ENCODE measurements at places on chromosomes 5 and 9.

- DNase-seq: no peak
Observed at GRCh38 chr9:108861464-108861863, 602 bp upstream of the ACTL7A start.

- DNase-seq: no peak
Observed at GRCh38 chr5:149125386-149125891, 15.9 kb upstream of the ABLIM3 start.

DNA sequence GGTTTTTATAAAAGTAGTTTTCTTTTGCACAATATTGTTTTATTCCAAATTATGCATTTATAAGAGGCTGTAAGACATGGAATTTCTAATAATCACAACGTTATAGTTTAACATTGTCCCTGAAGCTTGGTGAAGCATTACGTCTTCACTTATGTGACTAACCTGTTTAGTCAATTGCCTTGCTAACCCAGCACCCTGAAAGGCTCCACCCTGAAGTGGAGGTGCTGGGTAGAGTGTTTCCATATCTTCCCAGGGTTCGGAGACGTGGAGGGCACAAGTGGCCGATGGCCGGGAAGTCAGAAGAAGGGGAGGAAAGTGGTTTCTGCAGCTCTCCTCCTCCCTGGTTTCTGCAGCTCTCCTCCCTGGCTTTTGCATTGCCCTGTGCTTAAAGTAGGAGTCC, 83.4 kb downstream of the TRIO start:
- no peak for DNase-seq

- DNase-seq: peak; percentile 34
Observed at GRCh38 chr5:172005708-172006320, 624 bp downstream of the FBXW11 start.

DNA sequence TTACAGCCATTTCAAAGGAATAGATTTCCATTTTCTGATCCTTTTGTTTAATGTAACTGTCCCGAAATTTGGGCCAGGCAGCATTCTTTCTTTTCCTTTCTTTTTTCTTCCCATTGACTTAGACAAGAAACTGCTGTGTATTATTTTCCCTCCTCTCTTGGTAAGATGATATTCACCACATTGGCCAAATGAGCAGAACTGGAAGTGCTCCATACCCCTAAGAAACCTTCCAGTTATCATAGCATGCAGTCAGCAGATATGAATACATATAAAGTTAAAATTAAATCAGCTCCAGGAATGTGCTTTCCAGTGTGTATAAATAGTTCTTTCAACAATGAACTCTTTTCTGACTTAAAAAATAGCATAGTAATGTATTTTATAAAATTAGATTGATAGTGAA, 168.5 kb upstream of the GAS1 start:
- no peak for DNase-seq

- DNase-seq: no peak
Observed at GRCh38 chr5:39577529-39577928, 152.7 kb upstream of the DAB2 start.

- peak; percentile 80 for DNase-seq
Observed at GRCh38 chr5:94111209-94112004, 370.0 kb upstream of the POU5F2 start.

DNA sequence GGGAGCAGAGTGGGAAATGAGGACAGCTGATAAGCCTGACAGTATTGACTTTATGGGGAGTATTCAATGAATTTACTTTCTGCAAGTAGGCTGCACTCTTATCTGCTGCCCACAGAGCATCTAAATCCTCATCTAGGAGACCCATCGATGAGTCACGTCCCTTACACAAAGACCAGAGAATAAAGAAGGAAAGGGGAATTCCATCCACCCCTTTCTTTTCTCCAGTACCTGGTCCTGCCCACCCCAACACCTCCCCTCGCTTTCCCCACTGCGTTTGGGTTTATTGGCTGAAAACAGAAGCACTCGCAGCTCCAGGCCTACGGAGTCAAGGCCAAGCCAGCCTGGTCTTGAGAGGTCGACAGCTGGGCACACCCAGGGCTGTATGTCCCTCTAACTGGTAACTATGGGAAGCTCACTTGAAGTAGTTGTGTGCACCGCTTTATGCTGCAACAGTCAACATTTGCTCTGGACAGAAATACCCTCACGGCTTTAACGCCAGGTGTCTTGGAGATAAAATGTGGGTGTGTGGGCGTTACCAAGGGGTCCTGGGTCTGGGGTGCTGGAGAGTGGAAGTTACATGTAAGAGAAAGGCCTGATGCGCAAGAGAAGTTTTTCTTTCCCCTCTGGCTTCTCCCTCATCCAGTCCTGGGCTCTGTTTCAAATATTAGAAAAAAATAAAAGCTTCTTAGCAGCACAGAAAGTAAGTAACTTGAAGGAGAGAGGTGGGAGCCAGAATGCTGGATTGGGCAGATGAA, 14.5 kb upstream of the TAL2 start:
- DNase-seq: no peak

GRCh38 chr5:147223343-147223742, 11.5 kb upstream of the STK32A start:
- DNase-seq: no peak

DNA sequence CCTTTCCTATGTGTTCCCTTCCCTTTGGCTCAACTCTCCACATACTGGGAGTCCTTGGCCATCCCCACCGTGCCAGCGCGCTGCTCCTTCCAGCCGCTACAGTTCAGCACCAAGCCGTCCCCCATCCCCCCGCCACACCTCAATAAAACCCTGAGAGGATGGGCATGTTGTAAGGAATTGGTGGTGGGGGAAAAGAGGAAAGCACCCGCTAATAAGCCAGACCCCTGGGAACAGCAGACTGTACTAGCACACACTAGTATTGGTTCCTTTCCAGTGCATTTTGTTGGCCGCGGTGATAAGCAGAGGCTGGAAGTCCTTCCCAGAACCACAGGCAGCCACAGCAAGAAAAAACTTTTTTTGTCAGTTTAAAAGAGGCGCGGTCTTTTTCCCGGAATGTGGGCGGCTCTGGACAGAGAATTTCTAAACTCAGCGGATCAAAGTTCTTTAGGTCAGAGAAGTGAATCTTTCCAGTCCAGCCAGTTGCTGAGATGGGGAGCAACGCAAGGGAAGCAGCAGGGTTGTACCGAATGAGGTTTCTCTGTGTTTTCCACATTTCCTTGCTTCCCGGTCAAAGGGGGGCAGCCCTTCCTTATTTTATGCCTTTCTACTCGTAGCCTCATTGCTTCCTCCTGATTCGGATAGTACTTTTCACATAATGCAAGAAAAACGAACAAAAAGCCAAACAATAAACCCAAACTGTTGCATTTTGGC, 2.1 kb downstream of the CHSY3 start:
- no peak for DNase-seq

- no peak for DNase-seq
Observed at GRCh38 chr5:170361116-170361515, 28.1 kb downstream of the KCNMB1 start.

- no peak for DNase-seq
Observed at GRCh38 chr9:76526026-76526425, 67.0 kb downstream of the GCNT1 start.

DNA sequence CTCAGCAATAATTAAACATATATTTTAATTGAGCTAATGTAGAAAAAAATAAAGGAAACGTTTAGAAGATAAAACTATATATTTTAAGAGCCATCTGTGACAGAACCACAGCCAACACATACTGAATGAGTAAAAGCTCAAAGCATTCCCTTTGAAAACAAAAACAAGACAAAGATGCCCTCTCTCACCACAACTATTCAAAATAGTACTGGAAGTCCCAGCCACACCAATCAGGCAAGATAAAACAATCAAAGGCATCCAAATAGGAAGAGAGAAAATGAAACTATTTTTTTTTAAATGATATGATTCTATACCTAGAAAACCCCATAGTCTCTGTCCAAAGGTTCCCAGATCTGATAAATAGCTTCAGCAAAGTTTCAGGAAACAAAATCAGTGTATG, 262.0 kb downstream of the HTR1A start:
- DNase-seq: no peak

- DNase-seq: no peak
Observed at GRCh38 chr9:100731557-100731956, 153.7 kb downstream of the CAVIN4 start.

- DNase-seq: no peak
Observed at GRCh38 chr5:3671337-3671736, 75.7 kb downstream of the IRX1 start.

- DNase-seq: no peak
Observed at GRCh38 chr5:139199321-139199720, 1.2 kb upstream of the SIL1 start.

DNA sequence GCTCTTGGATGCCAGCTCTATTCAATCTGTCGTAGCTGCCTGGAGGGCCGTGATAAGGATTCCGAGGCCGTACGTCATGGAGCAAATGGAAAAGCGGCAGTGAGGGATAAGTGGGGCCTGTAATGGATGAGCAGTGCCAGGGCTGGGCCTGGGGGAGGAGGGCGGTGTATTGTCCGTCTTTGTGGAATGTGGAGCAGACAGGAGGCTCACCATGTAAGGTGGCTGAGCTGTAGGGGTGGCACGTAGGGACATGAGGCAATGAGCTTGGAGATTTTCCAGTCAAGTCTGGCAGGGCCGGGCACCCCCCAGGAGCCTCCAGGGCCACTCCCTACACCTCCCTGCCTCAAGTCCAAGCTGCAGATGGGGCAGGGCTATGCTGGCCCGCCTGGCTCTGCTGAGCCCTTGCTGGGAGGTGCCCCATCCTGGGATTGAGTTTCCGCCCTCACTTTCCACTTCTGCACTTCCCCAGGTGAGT, 29.2 kb downstream of the NCS1 start:
- no peak for DNase-seq

- no peak for DNase-seq
Observed at GRCh38 chr5:14706615-14707021, 42.1 kb downstream of the OTULIN start.

- DNase-seq: no peak
Observed at GRCh38 chr9:557601-558201, 283.8 kb upstream of the DMRT1 start.

- DNase-seq: no peak
Observed at GRCh38 chr9:99803694-99804093, 18.0 kb upstream of the NR4A3 start.

DNA sequence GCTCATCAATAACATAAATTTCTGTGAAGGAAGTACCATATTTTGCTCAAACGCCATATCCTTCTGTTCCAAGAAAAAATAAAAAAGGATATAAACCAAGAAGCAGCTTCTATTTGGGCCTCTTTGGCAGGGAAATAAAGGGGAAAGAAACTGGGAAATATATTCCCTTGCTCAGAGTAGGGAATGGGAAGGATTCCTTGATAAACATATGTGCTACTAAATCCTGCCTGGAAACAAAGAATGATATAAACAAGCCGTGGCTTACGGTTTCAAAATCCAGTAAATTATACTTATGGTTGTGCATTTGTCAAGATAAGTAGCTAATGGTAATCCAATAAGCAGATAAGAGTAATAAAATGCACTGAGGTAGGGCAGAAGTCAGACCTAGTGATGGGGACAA, 481.6 kb downstream of the NTRK2 start:
- no peak for DNase-seq

DNA sequence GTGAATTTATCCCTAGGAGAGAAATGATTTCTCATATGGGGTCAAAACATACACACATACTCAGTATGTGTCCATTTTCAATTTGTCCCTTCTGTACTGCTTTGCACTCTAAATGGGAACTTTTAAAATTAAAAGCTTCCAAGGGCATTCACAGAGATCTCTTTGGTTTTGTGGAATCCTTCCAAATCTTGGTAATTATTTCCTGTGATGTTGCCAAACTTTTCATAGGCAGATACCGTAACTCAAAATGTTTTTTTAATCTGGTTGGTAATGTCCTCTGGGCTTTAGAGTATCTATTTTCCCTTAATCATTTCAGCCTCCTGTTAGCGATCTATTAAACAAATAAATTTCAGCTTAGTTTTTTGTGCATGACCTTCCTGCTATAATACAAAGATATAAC, 282.4 kb downstream of the ARHGEF28 start:
- DNase-seq: peak; percentile 4

GRCh38 chr9:125137200-125137599, 6.1 kb downstream of the SCAI start:
- no peak for DNase-seq

DNA sequence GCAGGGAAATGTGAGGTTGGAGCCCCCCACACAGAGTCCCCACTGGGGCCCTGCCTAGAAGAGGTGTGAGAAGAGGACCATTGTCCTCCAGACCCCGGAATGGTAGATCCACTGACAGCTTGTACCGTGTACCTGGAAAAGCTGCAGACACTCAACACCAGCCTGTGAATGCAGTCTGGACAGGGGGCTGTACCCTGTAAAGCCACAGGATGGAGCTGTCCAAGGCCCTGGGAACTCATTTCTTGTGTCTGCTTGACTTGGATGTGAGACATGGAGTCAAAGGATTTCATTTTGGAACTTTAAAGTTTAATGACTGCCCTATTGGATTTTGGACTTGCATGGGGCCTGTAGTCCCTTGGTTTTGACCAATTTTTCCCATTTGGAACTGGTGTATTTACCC, 535.0 kb upstream of the MEF2C start:
- no peak for DNase-seq

GRCh38 chr9:6876195-6876894, 118.6 kb downstream of the KDM4C start:
- DNase-seq: no peak

DNA sequence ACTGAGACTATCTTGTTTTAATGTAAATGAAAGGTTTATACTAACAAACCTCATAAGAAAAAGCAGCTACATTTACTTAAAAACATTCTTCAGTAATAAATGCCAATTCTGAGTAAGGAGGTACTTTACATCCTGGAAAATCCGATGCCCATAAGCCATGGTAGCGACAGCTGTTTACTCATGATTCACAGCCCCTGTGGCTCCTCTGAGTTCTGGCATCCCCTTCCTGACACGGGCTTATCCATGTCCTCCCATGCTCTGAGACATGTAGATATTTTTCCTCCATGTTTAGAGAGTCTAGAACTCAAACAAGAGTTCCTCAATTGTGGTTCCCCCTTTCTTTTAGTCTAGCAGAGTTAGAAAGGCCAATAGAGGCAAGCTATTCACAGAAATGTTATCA, 63.1 kb upstream of the DEPDC1B start:
- no peak for DNase-seq

DNA sequence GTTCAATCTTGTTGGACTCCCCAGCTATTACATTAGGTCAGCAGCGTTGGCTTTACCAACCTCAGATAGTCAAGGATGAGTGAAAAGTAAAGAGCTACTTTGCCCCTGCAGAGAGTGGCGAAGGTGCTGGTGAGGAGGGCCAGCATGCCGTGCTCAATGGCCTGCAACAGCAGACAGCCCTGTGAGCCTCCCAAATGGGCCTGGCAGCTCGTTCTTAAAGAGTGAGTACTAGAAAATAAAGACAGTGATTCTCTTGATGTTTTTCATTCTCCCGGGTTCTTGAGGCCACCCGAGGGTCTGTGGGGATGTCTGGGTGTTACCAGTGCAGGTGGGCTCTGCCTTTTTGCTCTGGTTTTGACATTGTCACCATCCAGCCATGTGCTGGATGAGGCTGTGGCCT, 16.2 kb downstream of the GADD45G start:
- DNase-seq: no peak

- DNase-seq: no peak
Observed at GRCh38 chr9:114720086-114720676, 38.2 kb upstream of the TEX48 start.

GRCh38 chr9:95481000-95481399, 35.8 kb downstream of the PTCH1 start:
- DNase-seq: no peak
